Nephron progenitor cell (in vitro differentiated cells): ENCODE measurements at places on chromosomes 11 and 22.

GRCh38 chr11:65366340-65366773, 11.8 kb downstream of the TIGD3 start:
- no peak for DNase-seq

GRCh38 chr11:105718641-105719040, 108.8 kb downstream of the GRIA4 start:
- no peak for DNase-seq

DNA sequence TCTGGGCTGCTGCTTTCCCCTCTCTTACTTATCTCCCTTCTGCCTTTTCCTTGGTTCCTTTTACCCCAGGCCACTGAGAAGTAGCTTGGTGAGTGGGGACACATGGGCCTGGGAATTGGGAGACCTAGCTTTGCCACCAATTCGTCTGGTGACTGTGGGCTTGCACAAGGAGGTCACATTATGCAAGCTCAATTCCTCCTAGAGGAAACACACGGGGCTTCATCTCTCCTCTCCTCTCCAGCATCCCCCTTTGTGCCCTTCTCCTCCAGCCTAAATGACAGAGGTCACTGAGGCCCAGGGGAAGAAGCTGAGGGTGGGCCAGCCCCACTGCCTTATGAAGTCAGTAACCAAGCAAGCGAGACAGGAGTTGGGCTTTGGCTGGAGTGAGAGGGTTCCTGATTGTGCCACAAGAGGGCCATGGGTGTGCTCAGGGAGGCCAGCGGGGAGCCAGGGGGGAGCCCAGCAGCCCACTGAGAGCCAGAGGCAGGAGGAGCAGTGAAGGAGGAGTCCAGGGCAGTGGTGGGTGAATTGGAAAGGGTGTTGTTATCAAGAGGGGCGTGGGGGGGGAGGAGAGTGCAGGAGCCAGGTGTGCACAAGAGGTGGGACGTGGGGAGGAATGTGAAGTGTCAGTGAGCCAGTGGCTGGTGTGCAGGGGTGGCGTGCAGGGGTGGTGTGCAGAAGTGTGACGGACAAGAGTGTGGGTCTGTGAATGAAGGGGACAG, 2.0 kb downstream of the CLCF1 start:
- DNase-seq, result peak; percentile 54

GRCh38 chr22:41979423-41980250, 10.4 kb downstream of the SEPTIN3 start:
- DNase-seq, result no peak

DNA sequence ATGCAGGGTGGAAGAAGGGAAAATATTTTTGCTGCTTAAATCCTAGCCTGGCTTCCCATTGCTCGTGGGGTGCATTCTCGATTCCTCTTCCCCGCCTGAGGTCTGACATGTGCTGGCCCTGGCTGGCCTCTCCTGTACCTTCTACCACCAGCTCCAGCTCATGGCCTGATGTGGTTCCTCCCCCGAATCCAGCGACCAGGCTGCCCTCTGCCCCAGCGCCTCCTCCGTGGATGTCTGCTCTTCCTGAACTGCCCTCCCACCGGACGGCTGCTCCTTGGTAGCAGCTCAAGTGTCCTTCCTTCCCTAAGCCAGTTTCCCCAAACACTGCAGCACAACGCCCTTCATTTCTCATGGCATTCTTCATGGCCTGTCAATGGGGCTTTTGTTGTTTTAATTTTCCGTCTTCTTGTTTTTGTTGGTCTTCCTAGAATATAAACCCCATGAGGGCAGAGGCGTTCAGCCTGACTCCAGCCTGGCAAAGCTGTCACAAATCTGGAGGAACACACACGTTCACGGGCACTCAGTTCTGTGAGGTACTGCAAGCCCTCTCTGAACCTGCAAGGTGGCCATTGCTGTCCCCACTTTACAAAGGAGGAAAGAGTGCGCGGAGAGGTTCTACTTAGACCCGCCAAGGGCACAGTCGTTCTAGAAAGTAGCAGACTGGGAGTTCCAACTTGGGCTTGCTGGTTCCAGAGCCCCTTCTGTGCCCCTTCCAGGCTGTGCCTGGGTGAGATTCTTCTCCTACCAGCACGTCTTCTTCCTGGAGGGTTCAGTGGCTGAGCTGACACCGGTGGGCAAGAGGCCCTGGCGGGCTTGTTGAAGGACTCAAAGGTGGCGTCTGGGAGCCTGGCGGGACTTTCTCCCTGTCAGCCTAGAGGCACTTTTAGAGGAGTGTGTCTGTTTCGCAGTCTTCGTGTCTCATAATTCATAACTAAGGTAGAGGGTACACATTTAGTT, 953 bp upstream of the LRP5 start:
- no peak for DNase-seq

DNA sequence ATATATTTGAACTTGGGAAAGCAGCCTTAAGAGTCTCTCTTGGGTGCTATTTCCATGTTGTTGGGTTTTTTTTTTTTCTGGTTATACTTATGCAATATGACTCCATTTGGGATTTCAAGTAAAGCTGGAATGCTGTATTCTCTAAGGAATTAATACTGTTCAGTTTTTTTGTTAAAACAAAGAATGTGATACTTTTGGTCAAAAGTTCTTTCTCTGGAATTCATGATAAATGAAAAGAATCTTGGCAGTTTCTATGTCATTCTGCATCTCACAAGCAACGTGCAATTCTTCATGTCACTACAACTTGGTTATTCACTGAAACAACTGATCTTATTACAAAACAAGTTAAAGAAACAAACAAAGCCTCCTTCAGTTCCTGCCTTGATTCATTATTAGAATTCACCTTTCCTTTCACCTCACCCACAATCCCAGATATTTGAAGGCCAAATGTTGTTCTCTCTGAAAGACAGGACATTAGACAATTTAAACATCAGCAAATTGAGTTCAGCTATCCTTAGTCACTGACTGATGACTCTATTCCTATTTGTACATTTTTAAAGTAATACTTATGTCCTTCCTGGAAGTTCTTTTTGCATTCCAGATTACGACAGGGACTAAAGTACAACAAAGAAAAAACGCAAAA, 176.2 kb downstream of the SBF2 start:
- DNase-seq, result no peak

- no peak for DNase-seq
Measured at GRCh38 chr11:120704256-120704750, 192.8 kb downstream of the GRIK4 start.

- DNase-seq, result no peak
Measured at GRCh38 chr11:77069336-77069968, 2.7 kb downstream of the CAPN5 start.

- DNase-seq, result no peak
Measured at GRCh38 chr11:49851971-49852389, 100.2 kb upstream of the OR4C13 start.

GRCh38 chr22:23073526-23074229, 3.4 kb downstream of the GNAZ start:
- DNase-seq, result no peak

GRCh38 chr11:37406651-37407050, 808.6 kb upstream of the RAG2 start:
- DNase-seq, result no peak

DNA sequence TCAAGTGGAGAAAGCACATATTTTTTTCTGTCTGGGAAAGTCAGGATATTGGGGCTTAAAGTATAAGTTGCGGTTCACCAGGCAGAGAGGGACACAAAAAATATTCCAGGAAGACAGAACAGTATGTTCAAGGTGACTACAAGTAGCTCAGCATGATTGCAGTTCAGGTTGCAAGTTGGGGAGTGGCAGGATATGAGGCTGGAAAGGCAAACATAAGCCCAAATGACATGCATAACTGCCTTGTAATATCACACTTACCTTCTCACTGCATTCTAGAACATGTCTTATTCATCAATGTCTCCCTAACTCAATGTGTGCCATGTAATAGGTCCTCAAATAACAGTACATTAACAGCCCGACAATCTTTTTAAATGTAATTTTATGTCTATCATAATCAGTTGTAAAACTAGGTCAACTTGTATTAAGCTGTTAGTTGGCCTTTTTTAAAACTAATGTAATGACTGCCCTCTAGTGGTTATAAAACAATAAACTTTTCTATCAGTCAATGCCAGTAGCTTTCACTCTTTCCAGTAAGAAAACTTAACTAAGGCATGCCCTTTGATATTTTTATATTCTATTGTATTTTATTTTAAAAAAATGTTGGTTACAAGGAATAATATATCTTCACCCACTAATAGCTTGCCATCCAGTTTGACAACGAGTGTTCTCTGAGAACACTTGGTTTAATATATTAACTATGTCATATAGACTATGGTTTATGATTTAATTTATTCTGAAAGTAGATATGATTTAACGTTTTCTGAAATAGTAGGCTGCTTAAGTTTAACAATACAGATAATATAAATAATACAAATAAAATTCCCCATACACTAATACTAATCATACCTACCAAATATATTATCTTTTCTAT, 39.4 kb upstream of the CFAP300 start:
- DNase-seq, result no peak

DNA sequence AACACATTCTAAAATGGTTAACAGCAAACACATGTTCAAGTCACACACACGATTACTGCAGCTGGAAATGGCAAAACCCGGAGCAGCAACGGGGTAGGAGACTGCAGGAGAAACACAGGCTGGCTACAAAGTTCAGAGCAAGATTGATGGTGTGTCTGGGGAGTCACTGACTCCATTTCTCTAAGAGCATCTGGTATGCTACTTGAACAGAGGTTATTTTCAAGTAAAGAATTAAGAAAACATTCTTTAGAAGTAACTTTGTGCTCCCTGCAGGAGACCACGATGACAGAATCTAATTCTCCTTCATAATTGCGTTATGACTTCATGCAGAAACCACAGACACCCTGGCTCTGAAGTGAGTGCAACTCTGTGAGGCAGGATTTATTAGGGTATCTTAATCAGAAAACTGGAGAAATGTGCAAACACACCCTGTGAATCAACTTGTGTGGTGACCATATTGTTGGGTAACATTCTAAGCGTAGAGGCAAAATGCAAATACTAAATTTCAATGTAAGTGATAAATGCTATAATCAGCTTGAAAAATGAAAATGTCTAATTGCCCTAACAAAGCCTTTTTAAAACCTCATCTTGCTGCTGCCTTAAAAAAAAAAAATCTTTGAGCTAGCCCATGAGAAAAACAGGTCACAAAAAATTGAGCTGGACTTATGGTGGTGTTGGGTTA, 303.0 kb downstream of the CADM1 start:
- DNase-seq, result peak; percentile 24

GRCh38 chr11:134082990-134083389, 14.1 kb downstream of the JAM3 start:
- no peak for DNase-seq

GRCh38 chr11:45925550-45925949, 3.1 kb downstream of the LARGE2 start:
- DNase-seq, result no peak

GRCh38 chr22:23806837-23807236, 20.1 kb downstream of the SMARCB1 start:
- DNase-seq, result no peak

DNA sequence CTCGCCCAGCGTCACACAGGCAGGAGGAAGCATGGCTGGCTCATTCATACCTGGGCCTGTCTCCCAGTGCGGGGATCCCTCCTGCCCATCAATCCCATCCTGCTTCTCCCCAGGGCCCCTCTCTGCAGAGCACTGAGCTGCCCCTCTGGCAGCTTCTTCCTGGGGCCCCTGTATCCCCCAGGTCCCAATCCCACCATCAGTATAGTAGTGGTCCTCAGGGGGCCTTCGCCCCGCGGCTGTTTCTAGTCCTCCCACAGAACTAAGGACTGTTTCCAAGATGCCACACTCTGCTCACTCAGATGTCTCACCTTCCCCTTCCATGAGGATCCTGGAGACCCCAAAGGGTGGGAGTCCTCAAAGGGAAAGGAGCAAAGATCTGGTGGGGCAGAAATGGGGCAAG, 97.6 kb downstream of the PDE2A start:
- DNase-seq, result no peak

GRCh38 chr11:35192347-35192746, 53.4 kb downstream of the CD44 start:
- peak; percentile 46 for DNase-seq

GRCh38 chr11:13761716-13762115, 93.2 kb downstream of the FAR1 start:
- DNase-seq, result no peak

- no peak for DNase-seq
Measured at GRCh38 chr22:29801153-29801552, 34.0 kb downstream of the UQCR10 start.

- DNase-seq, result no peak
Measured at GRCh38 chr11:85848006-85848405, 7.2 kb upstream of the CCDC83 start.

- no peak for DNase-seq
Measured at GRCh38 chr11:11383995-11384394, 30.9 kb upstream of the CSNK2A3 start.

GRCh38 chr11:88308576-88308975, 29.0 kb downstream of the CTSC start:
- DNase-seq, result no peak

DNA sequence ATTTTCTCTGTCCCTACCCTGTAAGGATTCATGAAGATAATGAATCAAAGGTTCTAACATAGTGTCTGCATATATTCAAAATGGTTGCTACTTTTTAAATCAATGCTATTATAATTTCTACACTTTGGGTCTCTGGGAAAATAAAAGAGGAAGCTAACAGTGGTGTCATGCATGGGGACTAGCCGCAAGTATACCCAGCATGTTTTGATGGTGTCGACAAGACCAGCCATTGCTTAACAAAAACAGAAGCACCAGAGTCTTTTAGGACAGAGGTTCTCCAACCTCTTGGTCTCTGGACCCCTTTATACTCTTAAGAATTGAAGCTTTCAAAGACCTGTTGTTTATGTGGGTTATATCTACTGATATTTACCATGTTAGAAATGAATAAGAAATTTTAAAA, 37.8 kb downstream of the RNF141 start:
- DNase-seq, result no peak

DNA sequence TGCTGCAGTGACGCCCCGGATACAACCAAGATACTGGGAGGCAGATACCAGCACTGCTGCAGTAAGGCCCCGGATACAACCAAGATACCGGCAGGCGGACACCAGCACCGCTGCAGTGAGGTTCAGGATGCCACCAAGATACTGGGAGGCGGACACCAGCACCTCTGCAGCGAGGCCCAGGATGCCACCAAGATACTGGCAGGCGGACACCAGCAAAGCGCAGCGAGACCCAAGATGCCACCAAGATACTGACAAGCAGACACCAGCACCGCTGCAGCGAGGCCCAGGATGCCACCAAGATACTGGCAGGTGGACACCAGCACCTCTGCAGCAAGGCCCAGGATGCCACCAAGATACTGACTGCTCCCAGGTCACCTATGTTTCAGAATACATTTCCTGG, 225.2 kb downstream of the BRD1 start:
- DNase-seq, result no peak

GRCh38 chr22:46091277-46091977, 58.9 kb upstream of the PPARA start:
- no peak for DNase-seq

DNA sequence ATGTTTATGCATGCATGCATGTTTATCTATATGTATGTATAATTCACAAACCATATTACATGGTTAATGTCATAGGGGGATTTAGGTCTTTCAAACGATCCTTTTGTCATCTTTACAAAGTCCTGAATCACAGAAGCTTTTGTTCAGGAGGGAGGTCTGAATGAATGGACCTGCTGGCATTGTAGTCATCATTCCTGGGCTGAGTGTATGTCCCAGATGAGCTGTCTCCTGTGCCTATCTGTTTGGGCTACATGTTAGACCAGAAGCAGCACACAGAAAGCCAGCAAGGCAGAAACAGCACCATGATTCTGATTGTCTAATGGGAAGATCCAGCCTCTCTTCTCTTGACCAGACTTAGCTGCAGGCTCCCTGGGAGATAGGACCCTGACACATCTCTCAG, 69.5 kb downstream of the ADM start:
- no peak for DNase-seq
